ENCODE measurements at places on chromosomes 5 and 9.
A peak's percentile ranks its signal among the peaks of the same experiment; 100 is the strongest.

- no peak for DNase-seq
Observed at GRCh38 chr9:19372567-19372966, 7.5 kb downstream of the RPS6 start.

GRCh38 chr9:98107926-98108325 is 11.1 kb downstream of the TRIM14 start:
- DNase-seq: peak; percentile 20

DNA sequence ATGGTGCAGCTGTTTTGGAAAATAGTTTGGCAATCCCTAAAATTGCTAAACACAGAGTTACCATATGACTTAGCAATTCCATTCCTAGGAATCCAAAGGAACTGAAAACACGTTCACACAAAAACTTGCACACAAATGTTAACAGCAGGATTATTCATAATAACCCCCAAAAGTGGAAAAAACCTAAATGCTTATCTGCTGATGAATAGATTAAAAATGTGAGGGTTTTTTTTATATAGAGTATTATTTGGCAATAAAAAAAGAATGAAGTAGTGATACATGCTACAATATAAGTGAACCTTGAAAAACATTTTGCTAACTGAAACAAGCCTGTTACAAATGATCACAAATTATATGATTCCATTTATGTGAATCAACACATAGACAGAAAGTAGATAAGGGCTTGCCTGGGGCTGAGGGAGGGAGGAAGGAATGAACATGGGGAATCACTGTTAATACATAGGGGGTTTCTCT is 45.1 kb upstream of the TRIO start:
- DNase-seq: no peak

DNA sequence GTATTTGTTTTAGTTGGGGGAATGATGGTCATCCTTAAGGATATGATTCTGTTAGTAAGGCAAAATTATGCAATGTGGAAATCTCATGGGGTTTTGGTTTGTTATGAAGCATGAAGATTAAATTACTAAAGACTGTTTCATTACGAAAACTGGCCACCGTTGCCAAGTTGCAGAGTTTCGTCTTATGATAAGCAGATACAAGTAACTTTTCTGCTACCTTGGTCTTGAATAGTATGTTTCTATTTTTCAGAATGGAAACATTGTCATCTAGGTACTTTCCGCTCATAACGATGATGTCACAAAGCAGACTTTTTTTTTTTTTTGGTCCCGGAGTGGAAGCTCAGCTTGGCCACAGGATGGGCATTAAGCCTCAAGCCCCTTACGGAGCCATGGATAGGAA is 4.2 kb downstream of the CCNI2 start:
- no peak for DNase-seq

GRCh38 chr5:80714570-80715298 is 60.0 kb upstream of the DHFR start:
- no peak for DNase-seq
